NCI-H446 (cell line): ENCODE measurements at places on chromosomes 11 and 22.
A peak's percentile ranks its signal among the peaks of the same experiment; 100 is the strongest.

GRCh38 chr11:1496761-1497095 is 10.1 kb upstream of the MOB2 start:
- DNase-seq: no peak

- DNase-seq: peak; percentile 24
Measured at GRCh38 chr11:100445231-100445735, 241.8 kb upstream of the ARHGAP42 start.

GRCh38 chr11:125263268-125263790 is 98.8 kb downstream of the PKNOX2 start:
- no peak for DNase-seq

- DNase-seq: no peak
Measured at GRCh38 chr11:1073261-1073724, 1.4 kb upstream of the MUC2 start.

GRCh38 chr11:67416416-67417335 is 1.2 kb downstream of the CARNS1 start:
- peak; percentile 62 for DNase-seq

DNA sequence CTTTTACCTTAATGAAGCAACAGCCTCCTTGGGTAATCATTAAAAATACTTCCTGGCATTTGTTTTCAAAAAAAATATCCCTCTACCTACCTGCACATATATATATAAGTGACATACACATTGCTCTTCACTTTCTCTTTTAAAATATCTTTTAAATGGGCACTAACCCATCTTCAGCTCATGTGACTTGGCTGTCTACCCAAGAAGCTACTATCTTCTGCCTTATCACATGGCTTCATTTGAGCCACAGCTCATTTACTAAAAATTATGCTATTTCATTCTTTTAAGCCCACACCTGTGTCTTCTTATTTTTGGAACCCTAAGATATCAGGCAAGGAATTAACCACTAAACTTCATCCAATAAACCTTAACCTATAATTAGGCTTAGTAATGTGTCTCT is 37.0 kb upstream of the SOX6 start:
- DNase-seq: no peak

GRCh38 chr22:23749841-23750301 is 1.0 kb downstream of the ZNF70 start:
- DNase-seq: peak; percentile 12

DNA sequence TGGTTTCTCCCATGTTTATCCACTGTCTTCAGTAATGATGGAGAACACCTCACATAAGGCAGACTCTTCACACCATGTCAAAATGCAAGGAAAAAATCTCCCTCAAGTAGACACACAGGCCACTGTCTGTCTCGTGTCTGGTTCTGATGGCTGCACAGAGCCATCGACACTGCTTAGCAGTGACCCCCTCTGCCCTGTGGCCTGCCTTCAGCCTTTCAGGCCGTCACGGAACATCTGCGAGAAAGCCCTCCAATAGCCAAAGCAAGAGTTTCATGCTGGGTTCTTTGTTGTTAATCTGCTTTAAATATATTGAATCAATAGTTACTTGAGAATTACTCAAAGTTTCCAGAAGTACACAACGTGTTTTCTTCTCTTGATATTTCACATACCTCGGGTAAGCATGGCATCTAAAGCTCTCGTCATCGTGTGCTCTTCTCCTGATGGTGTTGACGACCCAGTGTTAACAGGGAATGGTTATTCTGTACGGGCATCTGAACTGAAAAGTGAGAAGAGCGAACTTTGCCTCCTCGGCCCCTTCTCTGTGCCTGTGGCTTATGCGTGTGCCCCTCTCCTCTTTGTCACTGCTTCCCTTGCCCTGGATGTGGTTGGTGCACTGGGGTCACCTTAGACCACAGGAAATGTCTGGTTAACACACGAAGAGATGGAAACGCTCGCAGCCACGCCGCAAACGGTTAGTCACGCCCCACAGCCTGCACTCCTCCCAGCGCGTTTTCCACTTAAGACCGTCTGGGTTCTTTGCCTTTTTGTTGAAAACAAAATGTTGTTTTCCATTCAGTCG is 33.4 kb upstream of the CTTN start:
- DNase-seq: no peak

- no peak for DNase-seq
Measured at GRCh38 chr11:94243571-94244515, 60.5 kb upstream of the IZUMO1R start.

DNA sequence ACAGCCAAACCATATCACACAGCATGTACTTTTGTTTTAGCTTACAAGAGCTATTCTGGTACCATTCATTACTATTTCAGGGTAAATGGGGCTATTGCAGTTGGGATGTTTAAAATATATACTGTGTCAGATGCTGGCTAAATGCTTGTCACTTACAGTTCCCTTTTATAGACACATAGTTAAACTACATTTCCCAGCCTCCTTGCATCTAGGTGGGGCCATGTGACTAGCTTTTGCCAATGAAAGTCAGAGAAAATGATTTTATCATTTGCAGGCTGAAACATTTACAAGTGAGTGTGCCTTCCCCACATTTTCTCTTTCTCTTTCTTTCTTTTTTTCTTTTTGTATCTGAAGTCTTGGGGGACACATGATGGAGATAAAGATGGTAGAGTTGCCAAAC is 7.8 kb upstream of the IFTAP start:
- no peak for DNase-seq

GRCh38 chr11:106681435-106681834 is 336.8 kb downstream of the GUCY1A2 start:
- DNase-seq: no peak
